ENCODE measurements at places on chromosomes 4 and X.

- H3K36me3 ChIP-seq: no peaks in the 10 kb centered on the region
- no peak for DNase-seq
- no peak overlapping the region for H3K27ac ChIP-seq
- H3K4me3 ChIP-seq: no peak overlapping the region
- H3K27me3 ChIP-seq: no peaks in the 10 kb centered on the region
These were observed 54.7 kb upstream of the LAS1L start for GRCh38 chrX:65589304-65589703.

DNA sequence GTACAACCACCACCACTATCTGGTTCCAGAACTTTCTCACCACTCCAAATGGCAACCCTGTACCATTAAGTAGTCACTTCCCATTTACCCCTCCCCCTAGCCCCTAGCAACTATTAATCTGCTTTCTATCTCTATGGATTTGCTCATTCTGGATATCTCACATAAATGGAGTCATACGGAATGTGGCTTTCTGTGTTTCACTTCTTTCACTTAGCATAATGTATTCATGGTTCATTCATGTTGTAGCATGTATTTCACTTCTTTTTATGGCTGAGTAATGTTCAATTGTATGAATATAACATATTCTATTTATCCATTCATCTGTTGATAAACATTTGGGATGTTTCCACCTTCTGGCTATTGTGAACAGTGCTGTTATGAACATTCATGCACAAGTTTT lies 104.7 kb downstream of the AMMECR1 start:
- no peak for DNase-seq
- no peak overlapping the region for H3K27ac ChIP-seq
- no peak overlapping the region for H3K4me3 ChIP-seq
- H3K27me3 ChIP-seq: no peaks in the 10 kb centered on the region
- H3K4me1 ChIP-seq: no peaks in the 10 kb centered on the region

- no peaks in the 10 kb centered on the region for H3K36me3 ChIP-seq
- no peaks in the 10 kb centered on the region for H3K4me1 ChIP-seq
- no peaks in the 10 kb centered on the region for H3K27me3 ChIP-seq
- peak overlapping the region; percentile 88 for H3K27ac ChIP-seq
- peak overlapping the region; percentile 82 for H3K4me3 ChIP-seq
- DNase-seq: no peak
These were observed 518 bp upstream of the SAT1 start for GRCh38 chrX:23782455-23782854.

GRCh38 chrX:153164733-153165132 lies 14.4 kb upstream of the MAGEA1 start:
- no peaks in the 10 kb centered on the region for H3K36me3 ChIP-seq
- no peaks in the 10 kb centered on the region for H3K4me1 ChIP-seq
- H3K27me3 ChIP-seq: no peaks in the 10 kb centered on the region
- no peak for DNase-seq
- no peak overlapping the region for H3K4me3 ChIP-seq
- H3K27ac ChIP-seq: no peak overlapping the region

- no peak overlapping the region for H3K27ac ChIP-seq
- no peaks in the 10 kb centered on the region for H3K27me3 ChIP-seq
- no peaks in the 10 kb centered on the region for H3K36me3 ChIP-seq
- no peaks in the 10 kb centered on the region for H3K4me1 ChIP-seq
- H3K4me3 ChIP-seq: no peak overlapping the region
These were observed 44.4 kb upstream of the STAG2 start for GRCh38 chrX:123917069-123917468.

DNA sequence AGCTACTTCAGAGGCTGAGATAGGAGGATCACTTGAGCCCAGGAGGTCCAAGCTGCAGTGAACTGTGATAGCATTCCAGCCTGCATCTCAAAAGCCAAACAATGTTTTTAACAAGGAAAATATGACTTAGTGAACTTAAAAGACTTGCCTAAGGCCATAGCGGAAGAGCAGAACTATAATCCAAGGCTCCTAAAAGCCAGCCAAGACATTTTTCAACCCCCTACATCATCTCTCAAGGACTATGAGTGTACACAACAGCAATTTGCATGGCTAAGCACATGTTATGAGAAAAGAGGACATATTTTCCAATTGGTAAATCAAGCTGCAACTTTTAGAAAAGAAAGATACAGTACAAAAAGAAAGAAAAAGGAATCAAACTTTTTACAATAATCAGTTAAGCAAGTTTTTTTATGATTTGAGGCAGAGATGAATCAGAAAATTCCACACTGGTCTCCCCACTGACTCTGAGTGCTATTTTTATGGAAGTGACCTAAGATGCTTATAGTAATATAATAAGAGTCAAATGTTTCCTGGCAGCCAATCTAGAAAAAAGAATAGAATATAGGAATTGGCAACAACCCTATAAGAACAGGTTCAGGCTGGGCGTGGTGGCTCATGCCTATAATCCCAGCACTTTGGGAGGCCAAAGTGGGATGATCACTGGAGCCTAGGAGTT lies 9.8 kb upstream of the ACOT9 start:
- H3K4me1 ChIP-seq: no peaks in the 10 kb centered on the region
- no peak for DNase-seq
- no peak overlapping the region for H3K4me3 ChIP-seq
- peak overlapping the region; percentile 26 for H3K27ac ChIP-seq
- no peaks in the 10 kb centered on the region for H3K27me3 ChIP-seq
- H3K36me3 ChIP-seq: no peaks in the 10 kb centered on the region

DNA sequence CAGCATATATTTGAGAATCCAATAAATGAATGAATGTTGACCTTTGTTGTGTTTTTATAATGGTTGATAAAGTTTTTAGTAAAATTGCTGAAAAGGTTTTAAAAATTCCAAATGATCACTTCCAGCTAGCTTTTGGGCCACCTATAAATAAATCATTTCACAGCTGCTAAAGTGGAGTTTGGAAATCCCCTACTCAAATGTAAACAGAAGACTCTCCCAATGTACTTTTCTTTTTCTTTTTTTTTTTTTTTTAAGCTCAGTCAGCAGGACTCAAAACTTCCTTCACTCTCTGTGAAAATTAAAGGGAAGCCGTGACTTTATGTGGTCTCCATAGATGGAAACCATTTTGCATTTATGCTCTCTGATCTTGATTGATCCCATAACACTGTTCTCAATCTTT lies 45.2 kb downstream of the CXCL13 start:
- no peak overlapping the region for H3K4me3 ChIP-seq
- no peak for DNase-seq
- no peaks in the 10 kb centered on the region for H3K36me3 ChIP-seq
- H3K4me1 ChIP-seq: no peaks in the 10 kb centered on the region
- no peaks in the 10 kb centered on the region for H3K27me3 ChIP-seq
- no peak overlapping the region for H3K27ac ChIP-seq

DNA sequence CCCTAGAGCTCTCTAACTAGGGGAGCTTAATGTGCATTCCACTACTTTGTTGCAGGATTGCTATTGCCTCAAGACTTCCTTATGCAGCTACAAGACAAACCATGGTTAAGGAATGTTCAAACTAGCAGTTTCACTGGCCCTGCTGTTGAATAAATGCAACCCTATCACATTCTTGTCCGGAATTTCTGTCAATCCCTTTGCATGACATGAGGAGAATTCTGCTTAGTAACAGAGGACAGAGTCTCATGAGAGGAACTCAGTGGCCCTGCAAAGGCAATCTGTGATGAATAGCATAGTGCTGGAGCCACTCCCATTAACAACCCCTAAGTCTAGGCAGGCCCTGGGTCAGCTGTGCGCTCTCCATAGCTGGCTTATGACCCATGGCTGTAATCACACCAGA lies 30.7 kb upstream of the SGMS2 start:
- DNase-seq: no peak
- H3K4me3 ChIP-seq: no peak overlapping the region
- no peaks in the 10 kb centered on the region for H3K4me1 ChIP-seq
- H3K36me3 ChIP-seq: no peaks in the 10 kb centered on the region
- peaks cover 8% of the 10 kb centered on the region for H3K27me3 ChIP-seq
- H3K27ac ChIP-seq: no peak overlapping the region

- H3K36me3 ChIP-seq: no peaks in the 10 kb centered on the region
- peak overlapping the region; percentile 80 for H3K27ac ChIP-seq
- peak; percentile 14 for DNase-seq
- H3K27me3 ChIP-seq: peaks cover 6% of the 10 kb centered on the region
- peak overlapping the region; percentile 74 for H3K4me3 ChIP-seq
These were observed 645 bp downstream of the AMMECR1 start for GRCh38 chrX:110317061-110317819.

DNA sequence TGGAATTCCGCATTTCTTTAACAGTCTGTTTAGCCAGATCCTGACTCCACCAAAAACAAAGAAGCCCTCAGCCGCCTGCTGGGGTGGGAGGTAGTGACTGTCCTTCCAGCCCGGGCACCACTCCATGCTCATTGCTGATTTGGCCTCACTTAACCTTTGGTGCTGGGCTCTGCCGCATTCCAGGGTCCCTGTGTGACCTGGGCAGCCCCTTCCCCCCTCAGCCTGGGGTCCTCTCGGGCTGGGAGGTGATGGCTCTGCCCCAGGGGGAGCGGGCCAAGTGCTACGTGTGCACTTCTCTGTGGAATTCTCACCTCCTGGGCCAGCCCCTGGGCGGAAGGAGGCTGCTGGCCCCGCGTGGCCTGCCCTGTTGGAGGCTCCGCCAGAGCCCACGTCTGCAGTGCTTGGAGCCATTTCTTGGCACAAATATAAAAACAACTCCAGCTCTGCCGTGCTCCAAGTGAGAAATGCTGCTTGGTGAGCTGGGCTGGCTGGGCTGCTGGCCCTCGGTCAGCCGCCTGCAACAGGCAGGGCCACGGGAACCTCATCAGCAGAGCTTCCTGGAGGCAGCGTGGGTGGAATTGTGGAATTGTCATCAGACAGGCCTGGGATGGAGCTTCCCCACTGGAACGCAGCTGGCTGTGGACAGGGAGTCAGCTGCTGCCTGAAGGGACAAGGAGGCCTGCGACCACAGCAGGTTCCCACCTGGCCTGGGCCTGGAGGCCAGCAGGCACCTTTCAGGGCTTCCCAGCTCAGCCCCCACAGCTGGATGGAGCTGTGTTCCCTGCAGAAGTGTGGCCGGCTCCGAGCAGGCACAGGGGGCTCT lies 66.0 kb downstream of the TRMT44 start:
- H3K4me1 ChIP-seq: peaks cover 14% of the 10 kb centered on the region
- no peaks in the 10 kb centered on the region for H3K36me3 ChIP-seq
- peak overlapping the region; percentile 39 for H3K27ac ChIP-seq
- DNase-seq: no peak
- no peak overlapping the region for H3K4me3 ChIP-seq

- H3K36me3 ChIP-seq: no peaks in the 10 kb centered on the region
- H3K4me3 ChIP-seq: no peak overlapping the region
- peaks cover 19% of the 10 kb centered on the region for H3K4me1 ChIP-seq
- H3K27me3 ChIP-seq: no peaks in the 10 kb centered on the region
These were observed 187.6 kb downstream of the RAPGEF2 start for GRCh38 chr4:159290321-159291030.

- no peak overlapping the region for H3K27ac ChIP-seq
- no peak for DNase-seq
- no peaks in the 10 kb centered on the region for H3K36me3 ChIP-seq
- H3K4me3 ChIP-seq: no peak overlapping the region
- no peaks in the 10 kb centered on the region for H3K27me3 ChIP-seq
These were observed 166.2 kb downstream of the MAGEB17 start for GRCh38 chrX:16333453-16333852.

- H3K27me3 ChIP-seq: no peaks in the 10 kb centered on the region
- peak; percentile 58 for DNase-seq
- H3K27ac ChIP-seq: no peak overlapping the region
- H3K4me3 ChIP-seq: no peak overlapping the region
These were observed 16.3 kb downstream of the KLF8 start for GRCh38 chrX:56248492-56248891.

DNA sequence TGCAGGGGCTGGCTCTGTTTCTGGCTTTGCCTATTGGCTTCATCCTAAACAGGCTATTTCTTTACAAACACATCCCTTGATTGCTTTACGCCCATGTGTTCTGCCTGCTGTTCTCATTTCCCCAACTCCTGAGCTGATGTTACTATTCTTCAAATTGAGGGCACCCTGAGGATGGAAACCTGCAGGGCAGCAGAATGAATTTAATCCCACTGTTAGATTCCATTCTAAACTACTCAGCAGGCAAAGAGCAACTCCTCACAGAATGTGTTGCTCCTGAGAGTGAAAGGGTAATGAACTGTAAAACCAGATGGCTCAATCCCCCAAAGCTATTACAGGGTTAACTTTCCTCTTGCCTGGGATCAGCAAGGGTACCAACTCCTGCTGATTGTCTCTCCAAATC lies 75.7 kb downstream of the ANKRD50 start:
- no peaks in the 10 kb centered on the region for H3K27me3 ChIP-seq
- no peak overlapping the region for H3K4me3 ChIP-seq
- H3K36me3 ChIP-seq: no peaks in the 10 kb centered on the region
- H3K27ac ChIP-seq: no peak overlapping the region
- no peaks in the 10 kb centered on the region for H3K4me1 ChIP-seq

DNA sequence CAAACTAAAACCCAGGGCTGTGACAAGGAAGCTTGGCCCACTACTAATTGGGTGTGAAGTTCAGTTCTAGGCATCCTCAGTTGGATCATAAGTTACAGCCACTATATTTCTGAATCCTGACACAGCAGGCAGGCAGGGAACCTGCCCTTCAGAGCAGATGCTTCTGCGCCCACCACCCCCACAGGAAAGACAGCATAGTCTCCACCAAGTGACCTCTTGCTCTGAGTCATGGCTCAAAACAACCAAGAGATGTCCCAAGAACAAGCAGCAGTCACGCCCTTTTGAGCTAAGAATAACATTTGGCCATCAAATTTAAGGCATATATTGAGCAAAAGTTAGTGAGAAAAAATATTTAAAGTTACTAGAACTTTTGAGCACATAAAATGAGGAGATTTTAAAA lies 170.7 kb upstream of the SMARCAD1 start:
- no peaks in the 10 kb centered on the region for H3K4me1 ChIP-seq
- DNase-seq: no peak
- H3K27me3 ChIP-seq: no peaks in the 10 kb centered on the region
- H3K27ac ChIP-seq: no peak overlapping the region

GRCh38 chr4:83128240-83128929 lies 13.9 kb upstream of the PLAC8 start:
- no peaks in the 10 kb centered on the region for H3K36me3 ChIP-seq
- no peak overlapping the region for H3K4me3 ChIP-seq
- no peak for DNase-seq
- no peaks in the 10 kb centered on the region for H3K4me1 ChIP-seq
- no peaks in the 10 kb centered on the region for H3K27me3 ChIP-seq

All from psoas muscle (tissue), 8 donors.